ENCODE measurements at places on chromosomes 7 and 10.

DNA sequence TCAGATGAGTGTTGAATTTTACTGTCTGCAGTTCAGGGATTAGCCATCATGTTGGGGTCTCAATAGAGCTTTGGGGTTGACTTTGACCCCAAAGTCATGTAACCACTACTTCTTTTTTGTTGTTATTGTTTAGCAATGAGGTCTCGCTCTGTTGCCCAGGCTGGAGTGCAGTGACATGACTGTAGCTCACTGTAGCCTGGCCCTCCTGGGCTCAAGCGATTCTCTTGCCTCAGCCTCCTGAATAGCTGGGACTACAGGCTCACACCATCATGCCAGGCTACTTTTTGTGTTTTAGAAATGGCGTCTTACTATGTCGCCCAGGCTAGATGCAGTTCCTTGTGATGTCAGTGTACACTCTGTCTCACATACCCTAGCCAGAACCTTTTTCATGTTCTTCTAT is 598.4 kb downstream of the LRMDA start:
- no peak for DNase-seq

DNA sequence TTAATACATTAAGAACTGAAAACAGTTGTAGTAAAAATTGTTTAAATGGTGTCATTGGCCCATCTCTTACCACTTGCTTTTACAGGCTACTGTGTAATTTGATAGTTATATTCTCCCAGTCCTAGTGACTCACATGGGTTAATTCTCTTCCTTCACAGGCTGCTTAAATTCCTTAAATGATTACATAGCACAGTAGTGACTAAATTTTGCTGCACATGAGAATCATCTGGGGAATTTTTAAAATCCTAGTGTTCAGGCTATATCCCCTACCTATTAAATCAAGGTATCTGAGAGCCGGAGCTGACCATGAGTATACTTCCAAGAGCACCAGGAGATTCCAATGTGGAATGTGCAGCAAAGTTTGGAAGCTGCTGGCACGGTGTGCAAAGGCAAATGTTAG is 45.3 kb upstream of the ZNF800 start:
- no peak for DNase-seq

DNA sequence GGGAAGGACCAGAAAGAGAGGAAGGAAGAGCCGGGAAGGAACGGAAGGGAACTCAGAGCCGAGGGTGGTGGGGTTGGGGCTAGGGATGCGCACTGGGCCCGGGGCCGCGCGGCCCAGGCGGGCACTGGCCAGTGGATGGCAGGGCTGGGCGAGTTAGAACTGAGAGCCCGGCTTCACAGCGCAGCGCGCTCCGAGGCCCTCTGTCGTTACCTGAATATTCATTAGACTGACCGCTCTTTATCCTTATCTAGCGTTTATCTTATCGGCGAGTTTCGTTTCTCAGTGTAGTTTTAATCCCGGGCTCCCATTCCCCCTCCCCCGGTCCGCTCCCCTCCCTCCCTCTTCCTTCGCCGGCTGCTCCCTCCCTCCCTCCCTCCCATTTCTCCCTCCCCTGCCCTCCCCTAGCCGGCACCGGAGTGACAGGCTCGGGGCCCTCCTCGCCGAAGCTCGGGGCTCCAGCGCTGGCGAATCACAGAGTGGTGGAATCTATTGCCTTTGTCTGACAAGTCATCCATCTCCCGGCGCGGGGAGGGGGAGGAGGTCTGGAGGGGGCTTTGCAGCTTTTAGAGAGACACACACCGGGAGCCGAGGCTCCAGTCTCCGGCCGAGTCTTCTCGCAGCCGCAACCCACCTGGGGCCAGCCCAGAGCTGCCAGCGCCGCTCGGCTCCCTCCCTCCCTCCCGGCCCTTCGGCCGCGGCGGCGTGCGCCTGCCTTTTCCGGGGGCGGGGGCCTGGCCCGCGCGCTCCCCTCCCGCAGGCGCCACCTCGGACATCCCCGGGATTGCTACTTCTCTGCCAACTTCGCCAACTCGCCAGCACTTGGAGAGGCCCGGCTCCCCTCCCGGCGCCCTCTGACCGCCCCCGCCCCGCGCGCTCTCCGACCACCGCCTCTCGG is at the start of gene PAX2:
TSS of gene PAX2 (plus strand) at position 596 of the 895 bp plus-strand sequence. CDS start 679 bp downstream, outside the sequence.
- DNase-seq: no peak

GRCh38 chr7:120337308-120337907 is 64.4 kb downstream of the KCND2 start:
- DNase-seq: no peak

DNA sequence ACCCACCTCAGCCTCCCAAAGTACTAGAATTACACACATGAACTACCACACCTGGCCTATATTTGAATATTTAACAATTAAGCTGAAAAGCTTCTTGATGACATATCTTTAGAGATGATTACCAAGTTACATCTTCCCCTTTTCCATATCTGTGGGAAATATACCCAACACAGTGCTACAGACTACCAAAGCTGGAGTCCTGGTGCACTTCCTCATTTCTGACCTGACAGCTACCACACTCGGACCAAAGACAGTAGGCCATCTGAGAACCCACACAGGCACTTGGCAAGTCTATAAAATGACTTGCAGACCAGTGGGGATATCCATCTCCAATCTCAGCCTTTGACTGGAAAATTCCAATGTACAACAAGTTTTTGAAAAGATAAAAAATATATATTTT is 270.4 kb upstream of the KLF14 start:
- no peak for DNase-seq

Measured in left ventricle myocardium inferior (tissue), 1 donor.